Esophagus squamous epithelium (tissue), 5 donors: ENCODE measurements at places on chromosomes 16 and 17.

DNA sequence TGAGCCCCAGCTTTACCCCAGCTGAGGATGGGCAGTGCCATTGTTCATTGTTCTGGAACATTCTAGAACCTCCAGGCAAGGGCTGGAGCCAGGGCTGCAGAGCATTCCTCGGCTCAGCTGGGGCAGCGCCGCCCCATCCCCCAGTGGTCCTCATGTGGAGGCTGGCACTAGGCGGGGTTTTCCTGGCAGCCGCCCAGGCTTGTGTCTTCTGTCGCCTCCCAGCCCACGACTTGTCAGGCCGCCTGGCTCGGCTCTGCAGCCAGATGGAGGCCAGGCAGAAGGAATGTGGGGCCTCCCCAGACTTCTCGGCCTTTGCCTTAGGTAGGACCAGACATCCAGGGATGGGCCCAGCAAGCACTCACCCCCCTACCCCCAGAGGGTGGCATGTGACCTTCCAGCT lies at the start of gene TMEM95:
Gene TMEM95 (plus strand): TSS at position 104 of the 400 bp plus-strand sequence. CDS start 49 bp downstream, at position 153.
- H3K27me3 ChIP-seq = no peaks in the 10 kb centered on the region
- no peak for DNase-seq
- H3K27ac ChIP-seq = peak within 1 kb of the TSS; percentile 100
- no peak within 1 kb of the TSS for H3K4me3 ChIP-seq
- peaks cover 64% of the 10 kb centered on the region for H3K4me1 ChIP-seq

- H3K4me1 ChIP-seq = peaks cover 64% of the 10 kb centered on the region
- H3K4me3 ChIP-seq = no peak overlapping the region
- no peaks in the 10 kb centered on the region for H3K36me3 ChIP-seq
- DNase-seq = no peak
These were observed 71.3 kb downstream of the SREBF1 start for GRCh38 chr17:17765359-17766076.

- no peaks in the 10 kb centered on the region for H3K4me1 ChIP-seq
- no peak overlapping the region for H3K4me3 ChIP-seq
- H3K27me3 ChIP-seq = no peaks in the 10 kb centered on the region
- no peak for DNase-seq
These were observed 134.7 kb downstream of the SNX29 start for GRCh38 chr16:12111223-12111622.

- no peak for DNase-seq
- no peaks in the 10 kb centered on the region for H3K4me1 ChIP-seq
- no peak overlapping the region for H3K4me3 ChIP-seq
- H3K27me3 ChIP-seq = no peaks in the 10 kb centered on the region
These were observed 355.3 kb downstream of the TOX3 start for GRCh38 chr16:52191531-52192134.

GRCh38 chr17:20063665-20064648 lies 54.8 kb downstream of the SPECC1 start:
- H3K36me3 ChIP-seq = no peaks in the 10 kb centered on the region

DNA sequence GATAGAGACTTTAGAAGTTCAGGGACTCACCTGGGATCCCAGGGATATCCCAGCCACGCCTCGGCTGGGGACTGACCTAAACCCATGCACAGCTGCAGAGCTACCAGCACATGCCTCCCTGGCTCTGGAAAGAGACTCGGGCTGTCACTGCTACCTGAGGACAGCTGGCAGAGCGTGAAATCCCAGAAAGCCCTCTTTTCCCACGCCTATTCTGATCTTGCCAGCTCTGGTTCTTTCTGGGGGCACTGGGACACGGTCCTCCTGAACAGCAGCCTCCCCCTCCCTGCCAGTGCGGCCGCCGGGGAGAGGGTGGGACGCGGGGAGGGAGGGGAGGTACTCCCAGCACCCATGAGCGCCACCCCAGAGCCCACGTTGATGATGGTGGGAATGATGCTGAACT lies 10.8 kb downstream of the P2RX5 start:
- no peak overlapping the region for H3K27ac ChIP-seq
- peaks cover 49% of the 10 kb centered on the region for H3K27me3 ChIP-seq
- no peaks in the 10 kb centered on the region for H3K36me3 ChIP-seq
- no peak for DNase-seq

GRCh38 chr17:57355090-57355859 lies 99.0 kb downstream of the MSI2 start:
- H3K36me3 ChIP-seq = no peaks in the 10 kb centered on the region
- H3K27me3 ChIP-seq = no peaks in the 10 kb centered on the region
- no peak for DNase-seq
- H3K4me1 ChIP-seq = peaks cover 46% of the 10 kb centered on the region
- no peak overlapping the region for H3K27ac ChIP-seq

- H3K36me3 ChIP-seq = peaks cover 13% of the 10 kb centered on the region
- no peaks in the 10 kb centered on the region for H3K27me3 ChIP-seq
These were observed 36.3 kb downstream of the ZDHHC7 start for GRCh38 chr16:84975066-84975465.

DNA sequence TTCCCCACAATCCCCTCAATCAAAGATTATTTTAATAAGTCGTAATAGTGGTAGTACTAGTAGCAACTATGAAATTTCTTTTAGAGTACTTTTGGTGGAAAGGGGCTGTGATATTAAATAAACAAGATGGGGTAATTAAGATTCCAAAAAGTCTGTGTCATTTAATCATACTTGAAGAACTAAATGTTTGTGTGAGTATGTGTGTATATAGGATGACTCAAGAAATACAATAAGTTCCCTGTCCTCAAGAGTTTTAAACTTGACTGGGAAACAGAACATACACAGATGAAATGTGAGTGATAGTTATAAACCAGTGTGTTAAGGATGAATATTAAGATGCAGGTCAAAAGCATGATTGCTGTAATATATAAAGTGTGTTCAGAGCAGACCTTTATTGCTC lies 2.3 kb downstream of the ALDH3A2 start:
- H3K27ac ChIP-seq = peak overlapping the region; percentile 97
- no peak for DNase-seq
- H3K4me3 ChIP-seq = peak overlapping the region; percentile 90
- H3K4me1 ChIP-seq = peaks cover 90% of the 10 kb centered on the region

GRCh38 chr16:81848306-81848853 lies 69.3 kb downstream of the PLCG2 start:
- no peak for DNase-seq
- no peaks in the 10 kb centered on the region for H3K27me3 ChIP-seq
- H3K4me3 ChIP-seq = no peak overlapping the region
- H3K4me1 ChIP-seq = peaks cover 9% of the 10 kb centered on the region
- no peaks in the 10 kb centered on the region for H3K36me3 ChIP-seq
- H3K27ac ChIP-seq = no peak overlapping the region

GRCh38 chr16:50338371-50339231 lies 30.2 kb downstream of the BRD7 start:
- no peak for DNase-seq
- no peaks in the 10 kb centered on the region for H3K27me3 ChIP-seq
- no peaks in the 10 kb centered on the region for H3K36me3 ChIP-seq
- no peaks in the 10 kb centered on the region for H3K4me1 ChIP-seq

DNA sequence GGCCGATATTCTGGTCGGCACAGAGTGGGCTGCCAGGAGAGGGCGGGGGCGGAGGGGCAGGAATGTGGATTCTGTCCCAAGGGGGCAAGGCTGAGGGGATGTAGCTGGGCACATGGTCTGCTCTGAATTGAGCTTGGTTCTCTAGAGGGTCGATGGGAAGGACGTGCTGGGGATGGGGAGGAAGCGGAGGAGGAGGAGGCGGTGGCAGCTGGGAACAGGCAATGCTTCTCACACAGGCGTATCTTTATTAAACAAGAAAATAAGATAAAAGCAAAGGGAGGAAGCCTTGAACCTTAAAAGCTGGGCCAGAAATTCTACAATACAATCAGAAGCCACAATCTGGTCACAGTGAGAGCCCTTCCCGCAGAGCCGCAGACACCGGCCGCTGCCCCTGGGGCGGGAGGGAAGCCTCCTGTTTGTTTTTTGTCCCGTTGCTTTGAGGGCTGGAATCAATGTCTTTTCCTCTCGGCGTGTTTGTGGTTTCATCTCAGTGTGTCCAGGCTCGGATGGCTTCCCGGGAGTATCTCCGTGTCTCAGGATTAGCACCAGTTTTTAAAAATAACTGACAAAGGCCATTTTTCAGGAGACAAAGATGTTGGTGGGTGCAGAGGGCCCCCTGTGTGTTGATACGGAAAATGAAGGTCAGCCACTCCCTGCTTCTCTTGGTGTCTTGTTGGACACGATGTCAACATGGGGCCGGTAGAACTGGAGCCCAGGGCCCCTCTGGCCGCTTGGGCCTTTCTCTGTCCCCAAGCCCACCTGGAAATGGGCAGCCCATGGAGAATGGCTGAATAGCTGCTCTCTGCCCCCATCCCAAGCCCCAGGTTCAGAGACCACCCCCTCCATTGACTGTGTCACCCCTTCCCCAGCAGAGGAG lies 12.3 kb upstream of the SLC7A5 start:
- no peak overlapping the region for H3K4me3 ChIP-seq
- no peaks in the 10 kb centered on the region for H3K4me1 ChIP-seq
- H3K27ac ChIP-seq = no peak overlapping the region
- no peak for DNase-seq
- no peaks in the 10 kb centered on the region for H3K36me3 ChIP-seq
- peaks cover 49% of the 10 kb centered on the region for H3K27me3 ChIP-seq

DNA sequence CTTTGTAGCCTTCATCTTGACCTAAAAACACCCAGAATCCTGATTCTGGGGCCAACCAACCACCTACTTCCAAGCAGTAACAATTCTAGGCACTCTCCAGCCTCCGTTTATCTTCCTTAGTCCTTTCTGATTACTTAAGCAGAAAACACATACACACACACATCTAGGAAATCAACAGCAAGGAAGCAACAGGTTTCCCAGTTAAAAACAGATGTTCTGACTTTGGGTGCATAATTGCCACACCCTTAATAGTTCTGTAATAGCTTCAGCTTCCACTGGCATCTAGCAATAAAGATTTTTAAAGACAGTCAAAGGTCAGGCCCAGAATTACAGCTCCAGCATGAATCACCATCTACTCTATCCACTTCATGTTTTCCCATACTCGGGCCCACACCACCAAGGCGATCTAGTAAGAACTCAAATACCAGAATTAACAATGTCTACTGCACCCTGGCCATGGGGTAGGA lies 2.6 kb downstream of the ARHGAP17 start:
- H3K4me1 ChIP-seq = peaks cover 77% of the 10 kb centered on the region
- H3K36me3 ChIP-seq = peaks cover 14% of the 10 kb centered on the region
- peak overlapping the region; percentile 99 for H3K27ac ChIP-seq
- H3K27me3 ChIP-seq = no peaks in the 10 kb centered on the region

DNA sequence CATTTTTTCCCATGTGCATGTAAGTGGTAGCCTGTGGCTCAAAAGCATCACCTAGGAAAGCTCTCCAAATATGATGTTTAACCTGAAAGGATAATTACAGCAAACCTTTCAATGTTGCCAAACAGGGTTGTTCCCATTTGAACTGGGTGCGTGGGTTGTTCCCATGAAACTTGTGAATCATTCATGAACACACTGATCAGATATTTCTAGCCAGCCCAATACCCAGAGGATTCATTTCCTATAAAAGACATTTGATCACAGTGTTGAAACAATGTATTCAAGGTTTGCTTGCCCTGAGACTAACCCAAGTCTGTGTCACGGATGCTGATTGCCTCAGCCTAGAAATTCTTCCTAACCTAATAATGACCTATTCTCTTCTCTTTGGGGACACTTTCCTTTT lies 12.9 kb downstream of the KRT39 start:
- H3K27me3 ChIP-seq = no peaks in the 10 kb centered on the region
- H3K4me1 ChIP-seq = peaks cover 29% of the 10 kb centered on the region
- H3K4me3 ChIP-seq = no peak overlapping the region
- DNase-seq = no peak
- H3K27ac ChIP-seq = peak overlapping the region; percentile 74

DNA sequence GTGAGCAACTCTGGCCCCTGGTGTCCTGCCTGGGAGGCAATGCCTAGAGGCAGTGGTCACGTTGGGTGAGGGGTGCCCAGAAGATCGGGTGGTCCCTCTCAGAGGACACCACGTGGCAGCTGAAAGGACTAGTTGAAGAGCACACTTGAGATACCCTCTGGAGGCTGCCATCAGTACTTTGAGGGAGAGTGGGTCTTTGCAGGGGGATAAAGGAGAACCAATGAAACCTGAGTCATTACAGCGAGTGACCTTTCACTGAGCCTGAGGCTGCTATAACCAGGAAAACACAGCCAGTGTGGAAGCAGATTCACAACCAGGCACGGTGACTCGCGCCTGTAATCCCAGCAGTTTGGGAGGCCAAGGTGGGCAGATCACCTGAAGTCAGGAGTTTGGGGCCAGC lies 18.9 kb downstream of the CA4 start:
- no peak for DNase-seq
- H3K36me3 ChIP-seq = no peaks in the 10 kb centered on the region
- H3K27ac ChIP-seq = no peak overlapping the region
- H3K4me3 ChIP-seq = no peak overlapping the region
- no peaks in the 10 kb centered on the region for H3K4me1 ChIP-seq

- H3K4me1 ChIP-seq = peaks cover 3% of the 10 kb centered on the region
- no peak overlapping the region for H3K27ac ChIP-seq
- H3K4me3 ChIP-seq = no peak overlapping the region
- DNase-seq = no peak
- H3K27me3 ChIP-seq = no peaks in the 10 kb centered on the region
These were observed 6.5 kb downstream of the PROCA1 start for GRCh38 chr17:28705074-28705659.

DNA sequence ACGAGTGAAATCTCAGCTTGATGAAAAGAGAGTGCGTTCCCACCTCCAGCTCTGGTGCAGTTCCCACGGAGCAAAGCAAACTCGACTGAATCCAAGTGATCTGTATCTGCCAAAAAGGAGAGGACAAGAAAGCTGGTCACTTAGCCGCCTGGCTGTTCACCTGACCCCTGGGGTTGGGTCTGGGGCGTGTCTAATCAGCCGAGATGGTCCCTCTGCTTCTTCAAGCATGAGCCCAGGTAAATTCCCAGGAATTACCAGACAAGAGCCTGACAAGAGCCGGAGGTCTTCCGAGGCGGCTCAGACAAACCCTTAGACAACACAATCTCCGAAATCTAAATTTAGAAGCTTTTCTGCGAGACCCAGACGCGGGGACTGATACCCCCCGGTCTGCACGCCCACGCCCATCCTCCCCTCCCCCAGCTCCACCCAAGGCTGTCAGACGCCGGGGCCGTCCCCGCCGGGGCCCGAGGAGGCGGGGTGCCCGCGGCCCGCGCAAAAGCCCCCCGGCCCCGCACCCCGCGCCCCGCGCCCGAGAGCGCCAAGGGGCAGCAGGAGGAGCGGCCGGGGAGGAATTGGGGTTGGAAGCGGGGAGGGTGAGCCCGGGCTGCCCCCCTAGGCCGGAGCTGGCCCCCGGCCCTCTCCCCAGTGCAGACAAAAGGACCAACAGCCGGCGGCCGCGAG lies 674 bp downstream of the ZNF821 start:
- H3K36me3 ChIP-seq = no peaks in the 10 kb centered on the region
- H3K27ac ChIP-seq = peak overlapping the region; percentile 93
- no peaks in the 10 kb centered on the region for H3K27me3 ChIP-seq
- no peak for DNase-seq

- no peaks in the 10 kb centered on the region for H3K36me3 ChIP-seq
- H3K27me3 ChIP-seq = no peaks in the 10 kb centered on the region
- no peak overlapping the region for H3K27ac ChIP-seq
- DNase-seq = no peak
These were observed 46.8 kb downstream of the TMEM235 start for GRCh38 chr17:78278139-78278741.
